Naive thymus-derived CD8-positive, alpha-beta T cell (primary cell): ENCODE measurements at places on chromosomes 7 and 10.

DNA sequence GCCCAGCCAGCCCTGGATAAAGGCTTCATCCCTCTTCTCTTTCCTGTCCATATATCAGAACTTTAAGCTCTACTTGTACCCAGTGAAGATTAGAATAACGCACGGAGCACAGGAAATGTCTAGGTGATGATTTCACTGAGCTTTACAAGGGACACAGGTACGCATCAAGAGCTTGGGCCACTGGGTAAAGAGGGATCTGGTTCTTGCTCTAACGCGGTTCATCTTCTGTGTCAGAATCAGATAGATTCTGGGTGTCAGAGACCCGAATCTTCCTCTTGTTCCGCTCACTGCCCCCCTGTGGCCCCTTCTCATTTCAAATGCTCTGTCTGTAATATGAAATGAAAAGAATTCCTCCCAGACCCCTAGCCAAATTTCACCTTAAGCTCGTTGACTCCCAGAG lies 24.7 kb downstream of the IL2RA start:
- no peaks in the 10 kb centered on the region for H3K27me3 ChIP-seq
- H3K4me3 ChIP-seq = peak overlapping the region; percentile 40
- no peak for DNase-seq
- peak overlapping the region; percentile 74 for H3K27ac ChIP-seq
- peaks cover 17% of the 10 kb centered on the region for H3K4me1 ChIP-seq
- no peaks in the 10 kb centered on the region for H3K36me3 ChIP-seq

DNA sequence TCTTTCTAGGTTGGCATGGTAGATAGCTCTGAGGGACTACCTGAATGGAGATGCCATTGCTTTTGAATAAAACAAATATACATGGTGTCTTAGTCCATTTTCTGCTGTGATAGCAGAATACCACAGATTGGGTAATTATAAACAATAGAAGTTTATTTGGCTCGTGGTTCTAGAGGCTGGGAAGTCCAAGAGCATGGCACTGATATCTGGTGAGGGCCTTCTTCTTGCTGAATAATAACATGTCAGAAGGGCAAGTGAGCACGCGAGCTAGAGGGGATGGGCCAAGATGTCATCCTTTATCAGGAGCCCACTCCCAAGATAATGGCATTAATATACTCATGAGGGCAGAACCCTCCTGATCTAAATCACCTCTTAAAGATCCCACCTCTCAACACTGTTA lies 21.9 kb downstream of the SGPL1 start:
- H3K27me3 ChIP-seq = no peaks in the 10 kb centered on the region
- H3K4me3 ChIP-seq = no peak overlapping the region
- no peak overlapping the region for H3K27ac ChIP-seq
- H3K4me1 ChIP-seq = peaks cover 35% of the 10 kb centered on the region
- no peak for DNase-seq

GRCh38 chr7:130896051-130896881 lies 162.3 kb upstream of the KLF14 start:
- no peaks in the 10 kb centered on the region for H3K27me3 ChIP-seq
- DNase-seq = no peak
- H3K4me3 ChIP-seq = no peak overlapping the region
- no peaks in the 10 kb centered on the region for H3K36me3 ChIP-seq
- H3K27ac ChIP-seq = no peak overlapping the region

DNA sequence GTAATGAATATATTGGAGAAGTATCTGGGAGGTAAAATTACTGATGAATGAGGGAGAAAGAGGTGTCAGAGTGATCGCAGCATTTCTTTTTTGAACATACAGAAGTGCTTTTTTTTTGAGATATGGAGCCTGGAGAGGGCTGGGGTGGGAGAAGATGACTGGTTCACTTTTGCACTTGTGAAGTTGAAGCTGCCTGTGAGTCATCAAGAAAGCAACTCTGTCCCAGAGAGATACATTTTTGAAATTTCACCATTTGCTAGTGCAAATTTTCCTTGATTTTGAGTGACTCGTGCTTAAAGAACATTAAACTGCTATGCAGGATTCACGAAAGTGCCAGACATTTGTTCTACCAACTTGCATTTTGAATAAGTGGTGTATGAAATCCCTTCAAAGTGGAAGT lies 81.8 kb downstream of the ADRA2A start:
- no peak for DNase-seq
- no peak overlapping the region for H3K27ac ChIP-seq
- H3K4me3 ChIP-seq = no peak overlapping the region

DNA sequence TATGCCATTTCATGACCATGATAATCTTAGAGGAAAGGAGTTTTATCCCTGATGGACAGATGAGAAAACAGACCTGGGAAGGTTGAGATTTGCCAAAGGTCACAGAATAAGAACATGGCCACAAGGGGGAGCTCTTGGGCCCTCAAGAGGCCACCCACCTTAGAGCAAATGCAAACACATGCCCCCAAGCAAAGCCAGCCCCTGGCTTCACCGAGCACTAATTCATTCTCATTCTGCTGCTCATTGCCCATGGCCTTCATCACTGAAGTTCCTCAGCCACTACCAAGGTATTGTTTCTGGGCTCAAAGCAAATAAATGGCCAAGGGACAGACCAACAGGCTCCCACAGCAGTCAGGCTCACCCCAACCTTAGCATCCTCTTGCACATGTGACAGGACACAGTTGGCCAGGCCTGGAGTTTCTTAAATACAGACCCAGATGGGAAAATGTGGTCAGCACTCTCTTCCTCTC lies 44.2 kb downstream of the PDLIM1 start:
- H3K27me3 ChIP-seq = peaks cover 8% of the 10 kb centered on the region
- no peaks in the 10 kb centered on the region for H3K4me1 ChIP-seq
- no peak overlapping the region for H3K27ac ChIP-seq
- H3K36me3 ChIP-seq = no peaks in the 10 kb centered on the region
